Esophagus squamous epithelium (tissue), 5 donors: ENCODE measurements at places on chromosomes 12 and 14. TPM values are rescaled to one million over a fixed set of nuclear protein-coding genes. Genes with fewer than 3 reads are reported as not detected.

CPNE6 gene
- not detected for total RNA-seq

NOVA1 gene
- total RNA-seq: 0.91 TPM

IGFBP6 gene
- 34.5 TPM for total RNA-seq

HECTD1 gene
- 175 TPM for total RNA-seq

CBLN3 gene
- total RNA-seq: not detected

PTPN6 gene
- 18.9 TPM for total RNA-seq

M6PR gene
- 60.1 TPM for total RNA-seq

SYT1 gene
- total RNA-seq: not detected

TOMM20L gene
- total RNA-seq: not detected

RIPK3 gene
- 10.3 TPM for total RNA-seq

RPGRIP1 gene
- not detected for total RNA-seq

SERPINA5 gene
- total RNA-seq: not detected

CAPS2 gene
- 2.9 TPM for total RNA-seq

MUCL1 gene
- not detected for total RNA-seq

AQP5 gene
- total RNA-seq: 18.4 TPM

B4GALNT1 gene
- 0.18 TPM for total RNA-seq

OVCH1 gene
- not detected for total RNA-seq

PDE3A gene
- 5.4 TPM for total RNA-seq

MAX gene
- 45.8 TPM for total RNA-seq

TMEM229B gene
- total RNA-seq: 0.76 TPM
